ENCODE measurements at places on chromosomes 2 and 18. TPM values are rescaled to one million over a fixed set of nuclear protein-coding genes. Genes with fewer than 3 reads are reported as not detected.

Gene PTCD3
- total RNA-seq: 169 TPM

Gene VIT
- not detected for total RNA-seq

DNA sequence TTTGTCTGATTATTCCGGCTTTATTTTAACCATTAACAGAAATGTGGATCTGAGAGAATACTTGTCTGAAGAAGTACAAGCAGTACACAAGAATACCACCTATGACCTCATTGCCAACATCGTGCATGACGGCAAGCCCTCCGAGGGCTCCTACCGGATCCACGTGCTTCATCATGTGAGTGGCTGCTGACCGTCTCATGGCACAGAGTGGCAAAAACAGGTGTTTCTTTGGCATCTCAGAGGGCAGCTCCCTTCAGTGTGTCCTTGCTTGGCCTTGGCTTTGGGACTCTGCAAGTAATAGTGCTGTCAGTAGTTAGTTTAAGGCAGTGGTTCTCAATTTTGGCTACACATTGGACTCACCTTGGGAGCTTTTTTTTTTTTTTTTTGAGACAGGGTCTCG is 23.1 kb downstream of the SFTPB start:
- no peak for DNase-seq
- no peak overlapping the region for H3K27ac ChIP-seq
- peaks cover 50% of the 10 kb centered on the region for H3K36me3 ChIP-seq
- H3K27me3 ChIP-seq: no peaks in the 10 kb centered on the region

DNA sequence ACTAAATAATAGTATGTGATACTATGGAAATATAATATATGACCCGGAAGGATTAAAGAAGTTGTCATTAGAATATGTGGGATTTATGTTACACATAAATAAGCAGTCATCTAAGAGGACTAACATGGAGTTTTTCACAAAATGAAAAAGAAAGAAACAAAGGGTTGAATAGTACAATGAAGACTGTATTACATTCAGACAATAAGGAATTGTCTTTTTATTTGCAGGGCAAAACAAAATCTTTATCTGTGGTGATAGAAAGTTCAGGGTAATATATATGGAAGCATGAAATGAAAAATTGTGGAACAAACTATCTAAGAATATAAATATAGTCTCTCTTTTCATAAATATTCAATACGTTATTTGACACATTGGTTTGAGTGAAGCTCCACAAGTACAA is 5.8 kb downstream of the ERMN start:
- H3K4me1 ChIP-seq: peaks cover 20% of the 10 kb centered on the region
- no peak overlapping the region for H3K4me3 ChIP-seq
- no peaks in the 10 kb centered on the region for H3K27me3 ChIP-seq
- H3K36me3 ChIP-seq: peaks cover 15% of the 10 kb centered on the region
- H3K27ac ChIP-seq: no peak overlapping the region
- DNase-seq: no peak

Measured in natural killer cell treated with Interleukin-12 subunit alpha and Interleukin-12 subunit beta and Interleukin-15 and Interleukin-18, amount 100 ng/mL, for 72 hours (primary cell).